A549 (cell line): ENCODE measurements at places on chromosomes 2 and 18.

DNA sequence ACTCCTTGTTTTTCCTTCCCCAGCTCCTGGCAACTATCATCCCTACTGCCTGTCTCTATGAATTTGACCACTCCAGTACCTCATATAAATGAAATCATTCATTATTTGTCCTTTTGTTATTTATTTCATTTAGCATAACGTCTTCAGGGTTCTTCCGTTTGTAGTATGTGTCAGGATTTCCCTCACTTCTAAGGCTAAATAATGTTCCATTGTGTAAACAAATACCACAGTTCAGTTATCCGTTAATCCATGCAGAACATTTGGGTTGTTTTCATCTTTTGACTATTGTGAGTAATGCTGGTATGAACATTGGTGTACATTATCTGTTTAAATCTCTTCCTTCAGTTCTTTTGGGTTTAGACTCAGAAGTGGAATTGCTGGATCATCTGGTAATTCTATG is 18.8 kb downstream of the DYNC2LI1 start:
- no peak for DNase-seq

- no peak for DNase-seq
Observed at GRCh38 chr18:11391661-11392060, 217.7 kb upstream of the SLC35G4 start.

DNA sequence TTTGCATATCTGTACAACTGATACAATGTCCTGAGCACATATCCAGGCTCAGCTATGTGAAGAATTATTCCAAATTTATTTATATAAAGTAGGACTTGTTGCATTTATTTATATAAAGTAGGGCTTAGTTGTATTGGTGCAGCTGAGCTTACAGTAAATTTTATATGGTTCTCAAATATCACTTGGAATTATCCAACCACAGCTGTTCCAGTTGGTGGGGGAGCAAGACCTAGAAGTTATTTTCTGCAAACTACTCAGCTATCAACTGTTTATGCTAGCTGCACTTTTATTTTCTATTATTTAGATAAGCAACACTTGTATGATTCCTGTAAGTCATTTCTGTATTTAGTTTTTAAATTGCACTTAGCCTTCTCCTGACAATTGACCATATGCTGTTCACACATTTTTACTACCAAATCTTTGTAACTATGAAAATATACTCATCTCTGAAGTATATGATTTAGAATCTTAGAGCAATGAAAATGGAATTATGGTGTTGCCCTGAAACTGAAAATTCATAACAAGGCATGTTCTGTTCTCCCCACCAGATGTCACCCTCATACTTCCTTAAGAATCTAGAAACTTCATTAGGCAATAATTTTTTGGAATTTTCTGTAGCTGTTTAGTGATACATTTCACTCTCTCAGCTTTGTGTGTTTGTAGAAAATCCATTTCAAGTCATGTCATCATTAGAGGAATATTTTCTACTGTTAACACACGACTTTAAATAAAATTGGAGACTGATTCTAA is 157.0 kb upstream of the CBLN2 start:
- DNase-seq, result no peak

DNA sequence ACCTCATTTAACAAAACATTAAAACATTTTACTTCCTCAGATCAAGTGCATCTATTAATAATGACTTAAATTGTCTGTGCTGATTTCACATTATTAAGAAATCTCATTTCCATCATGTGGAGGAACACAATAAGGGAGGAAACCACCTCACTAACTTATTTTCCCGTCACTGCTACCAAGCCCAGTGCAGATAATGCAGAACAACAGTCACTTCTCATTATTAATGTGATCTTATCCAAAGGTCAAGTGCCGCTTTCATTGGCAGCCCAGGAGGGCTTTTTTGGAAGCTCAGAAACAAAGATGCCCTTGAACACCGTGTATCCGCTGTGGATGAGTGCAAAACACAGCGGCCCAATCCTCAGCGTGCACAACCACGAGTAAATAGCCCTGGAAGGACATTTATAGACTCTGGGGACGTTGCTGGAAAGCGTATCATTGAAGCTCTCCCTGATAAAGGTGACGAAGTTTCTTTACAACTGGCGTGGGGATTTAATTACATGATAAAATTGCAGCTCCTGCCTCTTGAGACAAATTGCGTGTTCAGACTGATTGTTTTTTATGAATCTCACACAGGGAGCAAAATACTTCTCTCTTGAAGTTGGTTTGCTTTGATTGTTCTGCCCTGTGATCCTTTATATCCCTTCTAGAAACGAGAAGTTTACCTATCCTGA is 13.2 kb downstream of the ASB18 start:
- no peak for DNase-seq

GRCh38 chr18:35835833-35836232 is 136.6 kb upstream of the RMP24 start:
- no peak for DNase-seq

DNA sequence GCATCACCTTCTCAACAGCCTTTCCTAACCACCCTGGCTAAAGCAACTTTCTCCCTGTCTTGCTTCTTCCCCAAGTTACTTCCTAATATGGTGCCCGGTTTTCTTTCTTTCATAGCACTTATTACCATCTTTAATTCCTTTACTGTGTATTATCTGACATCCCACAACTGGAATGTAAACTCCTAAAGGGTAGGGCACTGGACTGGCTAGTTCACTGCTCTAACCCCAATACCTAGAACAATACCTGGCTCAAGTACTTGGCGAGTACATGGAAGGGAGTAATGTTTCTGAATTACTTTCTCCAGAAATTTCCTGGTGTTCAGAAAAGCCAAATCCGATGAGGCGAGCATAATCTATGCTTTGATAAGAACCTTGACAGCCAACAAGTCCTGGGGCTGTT is 22.7 kb upstream of the RNF103 start:
- DNase-seq, result no peak

GRCh38 chr2:238240757-238241711 is 1.2 kb upstream of the HES6 start:
- no peak for DNase-seq

DNA sequence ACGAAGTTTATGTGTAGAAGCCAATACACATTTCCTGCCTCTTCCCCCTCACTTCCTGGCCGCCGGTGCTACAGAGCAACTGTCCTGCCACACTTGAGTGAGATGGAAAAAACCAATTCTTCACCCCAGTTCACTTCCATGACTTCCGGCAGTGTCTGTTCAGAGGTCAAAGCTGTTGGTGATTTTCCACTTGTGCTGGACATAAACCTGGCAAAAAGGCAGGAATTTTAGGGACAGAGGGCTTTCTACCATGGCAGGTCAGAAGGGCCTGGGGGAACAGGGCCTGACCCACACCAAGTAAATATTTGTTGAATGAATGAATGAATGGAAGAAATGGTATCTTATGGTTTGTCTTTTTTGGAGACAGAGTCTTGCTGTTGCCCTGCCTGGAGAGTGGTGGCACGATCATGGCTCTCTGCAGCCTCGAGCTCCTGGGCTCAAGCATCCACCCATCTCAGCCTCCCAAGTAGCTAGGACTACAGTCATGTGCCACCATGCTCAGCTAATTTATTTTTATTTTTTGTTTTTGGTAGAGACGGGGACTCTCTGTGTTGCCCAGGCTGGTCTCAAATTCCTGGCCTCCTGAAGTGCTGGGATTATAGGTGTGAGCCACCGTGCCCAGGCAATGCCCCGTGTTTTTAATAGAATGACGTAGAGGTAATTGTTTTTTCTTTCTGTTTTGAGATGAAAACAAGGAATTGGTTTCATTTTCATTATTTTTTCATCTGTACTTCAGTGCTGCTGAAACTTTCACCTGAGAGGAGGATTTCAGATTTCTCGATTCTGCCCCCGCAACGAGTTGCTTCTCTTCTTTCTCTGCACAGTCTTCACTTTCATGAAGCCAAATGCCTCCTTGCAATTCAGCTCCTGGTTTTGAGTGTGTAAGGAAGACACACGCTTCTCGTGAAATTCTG is 48.0 kb upstream of the LPIN2 start:
- DNase-seq, result no peak

GRCh38 chr2:156892467-156893281 is 364.8 kb upstream of the GALNT5 start:
- peak; percentile 64 for DNase-seq

DNA sequence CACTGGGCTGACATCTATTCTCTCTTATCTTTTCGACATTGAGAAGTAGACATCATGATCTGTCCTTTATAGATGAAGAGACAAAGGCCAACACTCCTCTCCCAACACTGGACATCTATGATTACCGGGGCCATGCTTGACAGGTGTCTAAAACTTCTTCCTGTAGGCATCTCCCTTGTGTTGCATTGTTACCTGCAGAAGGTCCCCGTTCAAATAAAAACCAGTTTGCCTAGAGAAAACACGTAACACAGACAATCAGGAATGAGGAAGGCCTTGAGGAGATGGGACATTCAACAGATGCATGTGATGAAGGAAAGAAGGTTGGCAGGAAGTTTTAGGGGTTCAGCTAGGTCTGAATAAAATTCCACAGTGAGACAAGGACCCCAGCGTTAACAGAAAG is 70.8 kb upstream of the ST8SIA3 start:
- DNase-seq, result no peak

GRCh38 chr2:177078855-177079254 is 133.7 kb upstream of the HNRNPA3 start:
- DNase-seq, result no peak

DNA sequence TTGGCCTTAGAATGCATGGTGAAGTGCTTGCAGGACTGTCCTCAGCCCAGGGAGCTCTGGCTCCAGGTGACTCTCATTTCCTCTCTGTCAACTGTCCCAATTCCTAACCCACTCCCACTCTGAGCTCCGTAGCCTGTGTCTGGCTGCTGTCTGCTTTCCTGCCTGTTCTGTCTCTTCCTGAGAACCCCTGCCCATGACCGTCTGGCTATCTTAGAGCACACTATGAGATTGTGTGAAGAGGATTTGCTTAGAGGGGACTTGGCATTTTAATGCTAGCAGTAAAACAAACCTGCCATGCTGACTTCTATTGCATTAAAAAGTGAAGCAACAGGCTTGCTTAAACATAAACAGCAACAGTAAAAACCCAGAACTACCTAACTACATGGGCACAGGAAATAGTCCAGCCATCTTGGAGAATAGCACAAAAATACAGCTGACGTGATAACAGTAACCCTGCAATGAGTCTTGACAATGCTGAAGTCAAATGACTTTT is 234.7 kb downstream of the PRKCE start:
- no peak for DNase-seq

DNA sequence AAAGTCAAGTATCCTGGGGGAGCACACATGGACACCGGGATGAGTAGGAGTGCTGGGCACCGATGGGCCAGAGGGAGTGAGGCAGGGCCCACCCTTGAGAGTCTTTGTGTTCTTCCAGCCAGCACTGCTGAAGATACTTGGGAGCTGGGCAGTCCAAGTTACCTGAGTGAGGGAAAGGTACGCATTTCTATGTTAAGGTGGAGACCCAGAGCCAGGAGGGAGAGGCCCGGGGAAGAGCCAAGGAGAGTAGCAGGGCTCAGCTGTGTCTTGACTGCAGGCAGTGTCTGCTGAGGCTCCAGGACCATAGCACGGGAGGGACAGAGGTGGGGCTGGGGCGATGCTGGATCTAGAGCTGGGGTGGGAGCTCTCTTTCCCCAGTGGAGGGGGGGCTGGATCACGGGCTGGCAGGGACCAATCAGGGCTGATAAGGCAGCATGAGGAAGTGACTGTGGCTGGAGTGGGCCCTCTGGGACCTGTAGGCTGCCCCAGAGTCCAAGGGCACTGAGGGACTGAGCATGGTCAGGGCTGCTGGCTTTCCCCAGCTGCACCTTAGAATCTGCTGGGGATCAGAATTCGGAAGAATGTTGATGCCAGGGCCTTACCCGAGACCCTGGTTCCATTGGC is 289.2 kb downstream of the PHLPP1 start:
- no peak for DNase-seq
